Umbilical cord (tissue), 2 donors: ENCODE measurements at places on chromosomes 5 and 9. TPM values are rescaled to one million over a fixed set of nuclear protein-coding genes. Genes with fewer than 3 reads are reported as not detected.

DNA sequence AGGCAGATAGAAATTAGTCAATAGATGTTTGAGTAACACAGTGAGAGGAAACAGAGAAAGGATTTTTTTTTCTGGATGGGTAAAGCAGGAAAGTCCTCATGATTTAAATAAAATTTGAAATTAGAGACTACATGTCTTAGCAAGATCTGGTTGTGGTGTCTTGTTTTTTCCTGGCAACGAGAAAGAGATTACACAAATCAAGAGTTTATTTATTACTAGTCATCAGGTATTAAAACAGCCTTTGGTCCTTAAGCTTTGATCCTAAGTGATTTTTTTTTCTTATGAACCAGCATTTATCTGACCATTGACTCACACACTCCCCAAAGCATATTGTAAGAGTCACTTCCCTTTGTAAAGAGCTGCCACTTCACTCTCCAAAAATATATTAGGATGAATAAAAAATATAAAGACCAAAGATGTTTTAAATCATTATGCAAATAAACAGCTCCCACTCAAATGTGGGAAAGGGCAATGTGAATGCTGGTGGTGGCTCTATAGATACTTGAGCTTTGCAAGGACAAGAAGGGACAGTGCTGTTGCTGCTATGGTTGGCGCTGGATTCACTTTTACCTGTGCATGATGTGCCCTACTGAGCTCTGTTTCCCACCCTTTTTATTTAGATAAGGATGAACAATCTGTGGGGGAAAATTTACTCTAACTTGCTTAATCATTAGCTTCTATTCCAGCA, 1726.5 kb downstream of the MAT2B start:
- peak; percentile 91 for DNase-seq

The BTF3 gene
- 207 TPM for total RNA-seq

- no peak for DNase-seq
Observed at GRCh38 chr5:17080361-17080760, 137.1 kb upstream of the BASP1 start.

The PTGS1 gene
- 22.9 TPM for total RNA-seq

GRCh38 chr5:109803854-109804253, 114.1 kb downstream of the MAN2A1 start:
- DNase-seq = no peak

DNA sequence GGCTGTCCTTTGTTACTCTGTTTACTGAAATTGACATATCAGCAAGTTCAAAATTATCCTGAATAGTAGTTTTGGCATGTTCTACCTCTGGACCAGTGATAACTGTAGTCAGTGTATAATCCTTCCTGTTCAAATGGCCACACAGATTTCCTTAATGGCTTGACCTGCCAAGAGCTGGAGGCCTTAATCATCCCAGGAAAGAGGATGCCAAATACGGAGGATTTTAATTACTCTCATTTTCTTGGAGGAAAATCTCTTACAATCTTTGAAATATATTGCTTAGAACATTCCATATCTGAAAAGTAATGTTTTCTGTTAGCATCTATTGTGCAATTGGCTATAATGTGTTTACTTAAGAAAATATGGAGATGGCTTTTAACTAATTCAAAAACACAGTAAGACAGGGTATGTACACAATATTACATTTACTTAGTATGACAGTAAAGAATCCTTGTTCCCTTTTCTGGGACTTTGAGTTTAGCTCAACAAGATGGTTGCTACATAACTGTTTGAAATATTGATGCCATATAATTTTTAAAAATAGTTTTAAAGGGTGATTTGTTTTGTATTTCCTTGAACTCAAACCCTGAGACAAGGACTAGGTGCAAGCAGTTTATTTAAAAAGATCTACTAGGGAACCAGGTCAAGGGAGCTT, 68.9 kb upstream of the SELENOP start:
- no peak for DNase-seq

GRCh38 chr9:107919263-107919662, 429.7 kb upstream of the KLF4 start:
- DNase-seq = no peak

GRCh38 chr9:96169484-96169883, 132.5 kb downstream of the HSD17B3 start:
- DNase-seq = no peak

The IFNB1 gene
- 5.8 TPM for total RNA-seq

GRCh38 chr9:23326597-23326996, 499.4 kb downstream of the ELAVL2 start:
- DNase-seq = no peak

- DNase-seq = no peak
Observed at GRCh38 chr5:68279984-68280383, 64.4 kb downstream of the PIK3R1 start.
